Smooth muscle cell of the coronary artery (primary cell): ENCODE measurements at places on chromosomes 4 and X. TPM values are rescaled to one million over a fixed set of nuclear protein-coding genes. Genes with fewer than 3 reads are reported as not detected.

GAGE1 gene
- total RNA-seq = not detected in 2 replicates

GPR78 gene
- total RNA-seq = under 0.01 and 1.4 TPM in 2 replicates

JCHAIN gene
- total RNA-seq = 1.1 TPM in 1 of 2 replicates, not detected in the other

PRSS12 gene
- total RNA-seq = 13.0 and 24.1 TPM in 2 replicates

ARR3 gene
- not detected in 2 replicates for total RNA-seq

ZMAT1 gene
- 0.12 and 0.30 TPM in 2 replicates for total RNA-seq

SMIM31 gene
- not detected in 2 replicates for total RNA-seq

MEPE gene
- total RNA-seq = not detected in 2 replicates

RS1 gene
- not detected in 2 replicates for total RNA-seq

MAGEC2 gene
- 0.23 TPM in 1 of 2 replicates, not detected in the other for total RNA-seq

RBM47 gene
- 0.38 and 5.0 TPM in 2 replicates for total RNA-seq

PLK4 gene
- total RNA-seq = 0.82 and 3.1 TPM in 2 replicates

STATH gene
- total RNA-seq = 0.15 TPM in 1 of 2 replicates, not detected in the other

TMEM150C gene
- 0.23 and 1.5 TPM in 2 replicates for total RNA-seq

FAM149A gene
- 2.3 and 8.8 TPM in 2 replicates for total RNA-seq

SORCS2 gene
- total RNA-seq = 0.15 and 0.23 TPM in 2 replicates

TIGD4 gene
- 0.08 TPM in 1 of 2 replicates, not detected in the other for total RNA-seq

MAD2L1 gene
- 0.59 and 9.0 TPM in 2 replicates for total RNA-seq

SPANXC gene
- not detected in 2 replicates for total RNA-seq

UGT2B17 gene
- total RNA-seq = not detected in 2 replicates

TLL1 gene
- 0.08 and 0.12 TPM in 2 replicates for total RNA-seq

APLN gene
- total RNA-seq = 0.83 and 24.2 TPM in 2 replicates

BEX5 gene
- 0.30 TPM in 1 of 2 replicates, not detected in the other for total RNA-seq
